Heart right ventricle (tissue), 16 donors: ENCODE measurements at places on chromosomes 11 and 22. TPM values are rescaled to one million over a fixed set of nuclear protein-coding genes. Genes with fewer than 3 reads are reported as not detected.

DNA sequence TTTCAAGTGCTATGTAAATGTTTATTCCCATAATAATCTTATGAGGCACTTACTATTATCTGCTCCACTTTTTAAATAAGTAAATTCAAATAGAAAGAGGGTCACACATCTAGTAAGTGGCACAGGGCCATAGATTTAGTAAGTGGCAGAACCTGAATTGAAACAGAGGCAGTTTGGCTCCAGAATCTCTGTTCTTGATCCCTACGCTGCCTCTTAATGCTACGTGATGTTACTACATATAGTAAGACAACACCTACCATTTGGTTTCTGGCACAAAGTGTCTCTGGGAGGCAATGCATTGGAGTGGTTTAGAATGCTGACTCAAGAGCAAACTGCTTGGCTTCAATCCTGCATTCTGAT lies 1018.3 kb downstream of the DLG2 start:
- no peak for DNase-seq

GRCh38 chr11:108985945-108986279 lies 321.0 kb downstream of the DDX10 start:
- DNase-seq, result no peak

The BBOX1 gene
- not detected for polyA plus RNA-seq

The SPI1 gene
- polyA plus RNA-seq, result 10.2 TPM

- no peak for DNase-seq
These were observed 982.7 kb downstream of the OPCML start for GRCh38 chr11:132549561-132549960.

The IGLL1 gene
- polyA plus RNA-seq, result not detected

DNA sequence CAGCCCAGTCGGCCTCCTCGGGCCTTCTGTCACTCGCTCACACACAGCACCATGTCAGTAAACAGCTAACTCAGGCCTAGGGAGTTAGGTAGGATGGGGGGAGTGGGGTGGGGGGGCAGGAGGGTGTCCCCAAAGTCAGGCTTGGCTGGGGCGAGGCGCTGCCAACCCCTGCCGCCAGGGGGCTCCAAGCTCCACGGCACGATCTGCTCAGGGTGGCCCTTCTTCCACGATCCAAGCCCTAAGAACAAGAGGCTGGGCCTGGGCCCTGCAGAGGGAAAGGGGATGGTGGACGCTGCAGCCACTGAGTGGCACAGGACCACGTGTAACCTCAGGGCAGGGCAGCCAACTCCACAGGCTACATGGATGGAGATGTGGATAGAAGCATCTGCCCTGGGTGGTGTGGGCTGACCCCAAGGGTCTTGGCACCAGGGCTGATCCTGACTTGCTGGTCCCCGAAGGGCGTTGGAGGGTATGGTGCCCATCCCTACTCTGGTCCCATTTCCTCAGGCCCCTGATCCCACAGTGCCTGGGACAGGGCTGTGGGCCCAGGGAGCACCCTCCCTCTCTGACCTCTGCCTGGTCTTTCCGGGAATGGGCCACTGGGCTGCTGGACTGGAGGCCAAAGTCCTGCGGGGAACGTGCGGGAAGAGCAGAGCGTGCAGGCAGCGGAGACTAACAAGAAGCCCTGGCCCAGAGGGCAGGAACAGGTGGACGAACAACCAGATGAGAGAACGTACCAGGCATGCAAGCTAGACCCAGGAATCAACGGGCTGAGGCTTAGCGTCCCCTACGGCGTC lies 29.1 kb upstream of the TXNRD2 start:
- DNase-seq, result peak; percentile 50

- DNase-seq, result no peak
These were observed 23.7 kb upstream of the CXCR5 start for GRCh38 chr11:118859973-118860372.

The CLMP gene
- 4.1 TPM for polyA plus RNA-seq

The ELMOD1 gene
- polyA plus RNA-seq, result 0.10 TPM

DNA sequence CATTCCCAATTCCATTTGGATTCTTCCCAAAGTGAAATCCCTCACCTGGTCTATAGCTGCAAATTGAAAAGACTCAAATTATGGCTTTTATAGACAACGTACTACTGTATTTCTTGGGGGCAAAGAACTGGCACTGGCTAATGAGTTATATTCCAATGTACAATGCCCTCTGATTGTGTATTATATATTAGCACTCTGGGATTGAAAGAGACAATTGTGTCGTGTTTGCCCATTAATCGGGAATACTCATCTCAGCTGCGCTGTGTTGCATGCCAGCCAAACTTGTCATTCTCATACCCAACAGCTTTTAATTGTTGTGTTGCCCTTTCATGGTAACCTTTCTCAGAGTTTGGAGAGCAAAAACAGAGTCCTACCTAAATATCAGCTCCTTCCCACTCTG lies 55.0 kb upstream of the ZBTB44 start:
- DNase-seq, result no peak

GRCh38 chr22:17057959-17058814 lies 26.6 kb upstream of the IL17RA start:
- DNase-seq, result peak; percentile 65

- no peak for DNase-seq
These were observed 2.0 kb downstream of the NTM start for GRCh38 chr11:131372234-131372962.

GRCh38 chr11:45683271-45684058 lies 18.0 kb upstream of the CHST1 start:
- no peak for DNase-seq

The MFRP gene
- 0.04 TPM for polyA plus RNA-seq

- DNase-seq, result no peak
These were observed 322.7 kb downstream of the BLID start for GRCh38 chr11:121793291-121793690.

The CHST1 gene
- 5.2 TPM for polyA plus RNA-seq

The MRGPRX3 gene
- not detected for polyA plus RNA-seq

- no peak for DNase-seq
These were observed 1154.6 kb downstream of the JRKL start for GRCh38 chr11:97544431-97544830.

The FGF4 gene
- not detected for polyA plus RNA-seq

- no peak for DNase-seq
These were observed 10.4 kb downstream of the RCOR2 start for GRCh38 chr11:63906585-63906984.

The IFITM10 gene
- polyA plus RNA-seq, result 0.80 TPM

The TEAD1 gene
- polyA plus RNA-seq, result 19.1 TPM

- peak; percentile 76 for DNase-seq
These were observed 8.3 kb downstream of the WT1 start for GRCh38 chr11:32426819-32427615.

DNA sequence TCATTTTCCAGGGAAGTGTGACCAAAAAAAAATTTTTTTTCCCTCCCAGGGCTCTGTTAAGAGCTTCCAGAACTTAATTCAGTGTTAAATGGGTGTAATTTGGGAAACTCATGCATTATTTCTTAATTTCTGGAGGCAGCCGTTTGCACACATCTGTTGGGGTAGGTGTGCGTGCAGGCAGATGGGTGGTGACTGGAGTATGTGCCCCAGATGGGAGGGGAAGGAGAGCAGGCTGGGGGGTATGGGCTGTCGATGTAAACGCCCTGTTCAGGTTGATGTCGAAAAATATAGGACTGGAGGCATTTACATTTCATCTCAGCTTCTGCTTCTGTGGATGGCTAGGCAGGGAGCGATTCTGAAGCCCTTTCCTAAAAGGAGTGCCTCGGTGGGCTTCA lies 13.7 kb upstream of the SHISAL1 start:
- DNase-seq, result no peak

- DNase-seq, result no peak
These were observed 53.5 kb upstream of the LMO1 start for GRCh38 chr11:8317159-8317558.

GRCh38 chr11:110375351-110375750 lies 54.4 kb upstream of the FDX1 start:
- DNase-seq, result no peak
